Adrenal gland (tissue), 19 donors: ENCODE measurements at places on chromosomes 12 and 14.

DNA sequence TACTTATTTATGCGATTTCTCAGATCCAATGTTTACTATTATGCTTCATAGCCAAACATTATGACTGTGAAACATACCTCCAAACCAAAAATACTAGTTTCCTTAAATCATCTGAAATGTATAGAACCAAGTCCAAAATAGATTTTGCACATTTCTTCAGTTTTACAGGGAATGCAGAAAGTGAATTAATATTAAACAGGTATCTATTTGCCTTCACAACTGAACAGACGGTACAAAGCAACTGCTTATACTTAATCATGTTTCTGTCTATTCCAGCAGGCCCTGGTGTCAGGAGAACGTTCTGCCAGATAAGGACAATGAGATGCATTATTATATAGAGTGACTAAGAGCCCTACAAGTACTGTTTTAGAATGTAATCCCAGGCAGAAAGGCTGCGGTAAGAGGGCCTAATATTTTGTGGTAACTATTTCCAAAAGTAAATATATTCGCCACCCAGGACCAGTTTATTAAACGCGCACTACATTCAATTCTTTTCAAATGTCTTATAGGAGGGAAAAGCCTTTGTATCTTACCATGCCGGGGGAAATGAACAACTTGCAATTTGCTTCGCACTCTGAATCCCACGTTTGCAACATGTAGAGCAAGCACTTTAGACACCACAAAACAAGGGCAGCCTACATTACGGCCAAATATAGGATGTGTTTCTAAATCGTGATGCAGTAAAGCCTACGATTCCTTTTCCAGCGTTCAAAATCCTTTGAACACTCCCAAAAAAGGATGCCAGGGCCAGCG, 1.5 kb downstream of the CORO1C start:
- no peaks in the 10 kb centered on the region for H3K4me1 ChIP-seq
- peak overlapping the region; percentile 85 for H3K4me3 ChIP-seq
- no peak for DNase-seq

GRCh38 chr12:15011162-15011561, 38.3 kb downstream of the PDE6H start:
- no peaks in the 10 kb centered on the region for H3K4me1 ChIP-seq
- no peak for DNase-seq

GRCh38 chr14:81450100-81450531, 50.0 kb upstream of the STON2 start:
- DNase-seq: no peak
- no peaks in the 10 kb centered on the region for H3K27me3 ChIP-seq
- no peaks in the 10 kb centered on the region for H3K36me3 ChIP-seq
- H3K4me3 ChIP-seq: no peak overlapping the region

DNA sequence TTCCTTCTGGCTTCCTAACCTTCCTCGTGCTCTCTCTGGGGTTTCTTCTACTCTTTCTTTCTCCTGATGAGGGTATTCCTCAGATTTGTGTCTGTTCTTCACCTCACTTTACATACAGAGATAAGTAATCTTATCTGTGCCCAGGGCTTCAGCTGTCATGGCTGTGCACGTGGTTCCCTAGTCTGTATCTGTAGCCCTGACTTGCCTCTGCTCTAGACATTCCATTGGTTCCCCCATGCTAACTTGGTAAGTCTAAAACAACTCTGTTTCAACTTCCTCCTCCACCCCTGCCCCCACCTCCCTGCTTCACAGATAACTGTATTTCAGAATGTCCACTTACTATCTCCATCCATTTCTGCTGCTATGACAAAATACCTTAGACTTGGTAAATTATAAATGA, 10.8 kb downstream of the DIP2B start:
- DNase-seq: peak; percentile 34
- peaks cover 34% of the 10 kb centered on the region for H3K4me1 ChIP-seq
- no peak overlapping the region for H3K4me3 ChIP-seq
- no peaks in the 10 kb centered on the region for H3K36me3 ChIP-seq

DNA sequence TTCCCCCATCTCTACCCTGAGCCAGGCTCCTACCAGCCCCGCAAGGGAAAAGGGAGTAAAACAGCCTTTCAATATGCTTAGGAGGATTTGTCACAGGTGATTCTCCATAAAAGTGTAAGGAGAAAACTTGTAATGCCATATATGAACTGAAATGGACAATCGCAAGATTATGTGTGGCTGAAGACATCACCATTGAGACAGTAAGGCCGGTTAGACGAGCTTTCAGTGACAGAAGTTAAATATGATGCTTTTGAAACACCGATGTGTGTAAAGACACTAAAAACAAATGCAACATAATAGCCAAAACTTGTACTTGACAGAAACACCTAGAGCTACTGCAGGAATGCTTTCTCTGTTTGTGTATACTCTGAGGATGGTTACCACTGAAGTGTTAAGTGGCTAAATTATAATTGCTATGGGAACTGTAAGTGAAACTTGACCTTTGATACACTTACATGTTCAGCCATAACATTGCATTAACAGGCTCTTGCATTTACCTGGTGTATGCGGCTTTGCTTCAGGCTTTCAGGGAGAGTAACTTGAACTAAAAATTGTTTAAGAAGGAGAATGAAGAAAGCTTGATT, 42.3 kb downstream of the FAR2 start:
- no peaks in the 10 kb centered on the region for H3K4me1 ChIP-seq
- H3K36me3 ChIP-seq: no peaks in the 10 kb centered on the region
- no peaks in the 10 kb centered on the region for H3K27me3 ChIP-seq
- H3K4me3 ChIP-seq: no peak overlapping the region
- DNase-seq: no peak

DNA sequence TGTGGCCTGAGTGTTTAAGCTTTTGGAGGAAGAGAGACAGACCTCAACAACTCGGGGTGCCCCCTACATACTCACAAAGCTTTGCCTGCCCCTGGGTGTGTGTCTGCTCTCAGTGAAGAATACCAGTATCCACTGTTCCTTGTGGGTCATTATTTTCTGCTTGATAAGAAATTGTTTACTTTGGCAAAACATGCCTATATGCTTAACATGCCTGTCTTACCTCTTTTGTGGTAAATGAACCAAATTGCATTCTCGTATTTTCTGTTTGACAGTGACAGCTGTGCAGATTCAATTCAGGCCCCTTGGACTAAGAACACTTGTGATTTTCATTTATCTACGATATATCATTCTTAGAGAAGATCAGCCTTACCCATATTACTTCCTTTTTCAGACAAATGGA, 50.6 kb upstream of the REP15 start:
- H3K36me3 ChIP-seq: no peaks in the 10 kb centered on the region
- H3K4me3 ChIP-seq: no peak overlapping the region
- no peaks in the 10 kb centered on the region for H3K27me3 ChIP-seq
- H3K4me1 ChIP-seq: peaks cover 4% of the 10 kb centered on the region
- no peak overlapping the region for H3K27ac ChIP-seq

DNA sequence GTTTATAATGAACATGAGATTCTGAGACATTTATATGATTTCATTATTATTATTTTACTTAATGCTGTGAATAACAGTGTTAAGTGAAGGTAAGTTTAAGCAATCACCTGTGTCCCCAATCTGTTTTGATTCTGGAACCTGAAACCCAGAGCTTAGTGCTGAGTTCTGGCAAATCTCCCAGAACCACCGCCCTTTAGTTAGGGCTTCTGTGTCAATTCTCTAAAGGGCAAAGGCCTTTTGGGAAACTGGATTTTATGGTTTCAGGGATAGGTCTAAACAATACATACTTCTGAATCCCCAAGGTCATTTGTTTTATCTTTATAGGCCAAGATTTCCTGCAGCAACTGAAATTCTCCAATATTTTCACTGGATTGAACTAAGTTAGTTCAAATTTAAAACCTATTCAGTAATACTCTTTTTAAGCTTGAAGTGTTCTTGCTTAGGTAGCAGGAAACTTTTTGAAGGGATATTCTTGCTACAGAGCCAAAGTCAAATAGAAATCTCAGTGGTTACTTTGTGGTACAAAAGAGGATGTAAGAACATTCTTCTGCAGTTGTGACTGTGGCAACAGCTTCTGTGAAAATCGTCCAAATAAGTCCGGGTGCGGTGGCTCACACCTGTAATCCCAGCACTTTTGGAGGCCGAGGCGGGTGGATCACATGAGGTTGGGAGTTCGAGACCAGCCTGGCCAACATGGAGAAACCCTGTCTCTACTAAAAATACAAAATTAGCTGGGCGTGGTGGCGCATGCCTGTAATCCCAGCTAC, 10.0 kb upstream of the PKP2 start:
- H3K4me1 ChIP-seq: no peaks in the 10 kb centered on the region
- H3K27ac ChIP-seq: no peak overlapping the region
- H3K36me3 ChIP-seq: no peaks in the 10 kb centered on the region
- no peak overlapping the region for H3K4me3 ChIP-seq
- no peaks in the 10 kb centered on the region for H3K27me3 ChIP-seq

DNA sequence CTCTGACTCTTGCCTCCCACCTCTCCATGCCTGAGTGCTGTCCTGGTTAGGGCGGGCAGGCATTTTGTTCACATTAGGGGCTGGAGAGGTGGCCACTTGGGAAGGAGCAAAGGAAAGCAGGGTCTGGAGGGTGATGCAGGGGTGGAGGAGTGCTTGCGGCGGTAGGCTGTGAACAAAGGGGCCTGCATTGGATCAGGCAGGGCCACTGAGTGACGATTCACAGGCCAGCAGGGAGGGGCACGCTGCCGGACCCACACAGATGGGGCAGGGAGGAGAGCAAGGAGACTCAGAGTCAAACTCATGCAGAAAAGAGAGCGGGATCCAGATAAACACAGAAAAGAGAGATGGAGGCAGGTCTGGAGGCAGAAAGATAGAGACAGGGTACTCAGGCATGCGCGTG, 58.4 kb upstream of the TBX3 start:
- H3K4me1 ChIP-seq: peaks cover 55% of the 10 kb centered on the region
- no peak overlapping the region for H3K4me3 ChIP-seq
- H3K27ac ChIP-seq: peak overlapping the region; percentile 80
- no peaks in the 10 kb centered on the region for H3K27me3 ChIP-seq
- DNase-seq: no peak

GRCh38 chr12:3752741-3753486, at the start of gene CRACR2A:
Gene CRACR2A, minus strand, starts transcription at chr12:3753109. Its CDS starts 56,110 bp downstream, at chr12:3696999.
- H3K4me3 ChIP-seq: no peak within 1 kb of the TSS
- H3K36me3 ChIP-seq: no peaks in the 10 kb centered on the region
- no peaks in the 10 kb centered on the region for H3K4me1 ChIP-seq
- H3K27me3 ChIP-seq: no peaks in the 10 kb centered on the region

GRCh38 chr12:88746386-88746785, 166.1 kb upstream of the KITLG start:
- no peaks in the 10 kb centered on the region for H3K27me3 ChIP-seq
- H3K4me3 ChIP-seq: no peak overlapping the region
- no peaks in the 10 kb centered on the region for H3K36me3 ChIP-seq
- DNase-seq: no peak
- H3K27ac ChIP-seq: no peak overlapping the region

DNA sequence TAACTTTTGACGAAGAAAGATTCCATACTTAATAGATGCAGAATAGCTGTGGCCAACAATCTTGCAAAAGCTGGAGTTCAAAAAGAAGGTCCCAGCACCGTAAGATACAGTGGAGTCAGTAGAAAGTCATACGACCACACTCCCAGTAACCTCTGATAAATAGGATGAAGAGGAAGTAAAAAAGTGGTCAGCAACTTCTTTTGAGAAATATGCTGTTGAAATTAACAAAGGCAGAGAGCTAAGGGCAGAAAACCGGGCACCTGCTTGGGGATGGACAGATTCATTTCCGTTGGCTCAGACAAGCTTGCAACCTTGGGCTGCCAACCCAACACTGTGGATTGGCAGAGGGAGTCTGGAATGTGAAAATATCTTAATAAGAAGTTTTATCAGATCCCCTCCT, 40.0 kb downstream of the BTG1 start:
- H3K4me3 ChIP-seq: no peak overlapping the region
- DNase-seq: no peak
- no peaks in the 10 kb centered on the region for H3K36me3 ChIP-seq

GRCh38 chr14:33525626-33526025, 425.2 kb downstream of the EGLN3 start:
- DNase-seq: no peak
- H3K27me3 ChIP-seq: no peaks in the 10 kb centered on the region
- H3K27ac ChIP-seq: no peak overlapping the region
- no peak overlapping the region for H3K4me3 ChIP-seq
- no peaks in the 10 kb centered on the region for H3K4me1 ChIP-seq

GRCh38 chr14:71135911-71136310, 228.7 kb downstream of the PCNX1 start:
- no peak for DNase-seq
- peaks cover 2% of the 10 kb centered on the region for H3K4me1 ChIP-seq
- no peak overlapping the region for H3K27ac ChIP-seq
- H3K27me3 ChIP-seq: no peaks in the 10 kb centered on the region
- no peaks in the 10 kb centered on the region for H3K36me3 ChIP-seq
- no peak overlapping the region for H3K4me3 ChIP-seq

DNA sequence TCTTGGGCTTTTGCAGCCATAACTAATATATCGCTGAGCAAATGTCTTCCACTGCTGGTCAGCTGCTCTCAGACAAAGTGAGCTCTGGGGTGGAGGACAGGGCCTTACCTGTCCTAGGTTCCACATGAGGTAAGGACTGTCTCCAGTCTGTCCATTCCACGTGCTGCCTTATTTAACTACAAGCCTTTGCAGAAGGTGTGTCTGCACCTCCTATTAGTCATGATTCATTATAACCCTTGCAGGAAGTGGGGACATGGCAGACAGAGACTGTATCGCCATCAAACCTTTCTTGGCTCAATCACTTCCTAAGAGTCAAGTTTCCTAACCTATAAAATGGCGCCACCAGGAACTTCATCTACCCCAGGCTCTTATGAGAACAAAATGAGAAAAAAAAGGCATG, 46.9 kb downstream of the SLC25A47 start:
- H3K4me1 ChIP-seq: peaks cover 5% of the 10 kb centered on the region
- H3K4me3 ChIP-seq: no peak overlapping the region
- H3K36me3 ChIP-seq: no peaks in the 10 kb centered on the region
- H3K27me3 ChIP-seq: no peaks in the 10 kb centered on the region

- peak overlapping the region; percentile 91 for H3K4me3 ChIP-seq
- H3K4me1 ChIP-seq: peaks cover 37% of the 10 kb centered on the region
- no peak for DNase-seq
Observed at GRCh38 chr12:57523706-57524614, 1.3 kb downstream of the MBD6 start.

- peak overlapping the region; percentile 71 for H3K27ac ChIP-seq
- peaks cover 52% of the 10 kb centered on the region for H3K4me1 ChIP-seq
- no peaks in the 10 kb centered on the region for H3K36me3 ChIP-seq
- DNase-seq: no peak
- no peak overlapping the region for H3K4me3 ChIP-seq
Observed at GRCh38 chr12:106343214-106343528, 14.4 kb upstream of the POLR3B start.

DNA sequence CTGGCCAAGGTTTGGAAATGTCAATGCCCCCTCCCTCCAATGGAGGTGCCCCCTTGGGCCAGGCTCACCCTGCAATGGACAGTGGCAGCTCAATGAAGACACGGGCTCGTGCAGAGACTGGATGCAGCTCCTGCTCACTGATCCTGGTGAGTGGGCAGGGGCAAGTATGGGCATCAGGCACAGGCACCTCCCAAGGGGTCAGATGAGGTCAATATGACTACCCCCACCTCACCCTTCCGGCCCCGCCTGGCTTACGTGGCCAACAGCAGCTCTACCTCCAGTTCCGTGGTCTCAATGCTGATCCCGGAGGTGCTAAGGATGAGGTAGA, 13.6 kb downstream of the ITGA7 start:
- no peak overlapping the region for H3K27ac ChIP-seq
- no peak for DNase-seq
- H3K27me3 ChIP-seq: no peaks in the 10 kb centered on the region
- no peaks in the 10 kb centered on the region for H3K36me3 ChIP-seq
- no peaks in the 10 kb centered on the region for H3K4me1 ChIP-seq
